ENCODE measurements at places on chromosomes 1 and 21.

- peak; percentile 83 for DNase-seq
These were observed at the start of gene KCTD3 for GRCh38 chr1:215566556-215567490. Gene KCTD3 (plus strand): TSS chr1:215567304. CDS start chr1:215567686, 382 bp downstream.

DNA sequence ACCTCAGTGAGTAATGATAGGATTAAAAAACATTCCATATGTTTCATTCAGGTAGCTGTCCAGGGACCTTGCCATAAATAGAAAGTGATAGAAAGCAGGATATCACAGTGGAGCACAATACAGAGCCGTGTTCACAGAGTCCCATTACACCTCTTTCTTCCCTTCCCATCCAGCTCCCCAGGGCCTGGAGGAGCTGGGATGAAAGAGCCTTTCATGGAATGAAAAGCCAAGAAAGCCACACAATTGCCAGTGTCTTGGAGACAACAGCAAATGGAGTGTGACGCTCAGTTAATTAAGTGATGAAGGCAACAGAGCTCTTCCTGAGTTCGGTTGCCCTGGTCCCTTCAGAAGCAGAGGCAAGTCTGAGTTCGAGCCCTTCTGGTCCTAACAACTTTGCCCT lies 387.3 kb upstream of the PLXNA2 start:
- DNase-seq: no peak

DNA sequence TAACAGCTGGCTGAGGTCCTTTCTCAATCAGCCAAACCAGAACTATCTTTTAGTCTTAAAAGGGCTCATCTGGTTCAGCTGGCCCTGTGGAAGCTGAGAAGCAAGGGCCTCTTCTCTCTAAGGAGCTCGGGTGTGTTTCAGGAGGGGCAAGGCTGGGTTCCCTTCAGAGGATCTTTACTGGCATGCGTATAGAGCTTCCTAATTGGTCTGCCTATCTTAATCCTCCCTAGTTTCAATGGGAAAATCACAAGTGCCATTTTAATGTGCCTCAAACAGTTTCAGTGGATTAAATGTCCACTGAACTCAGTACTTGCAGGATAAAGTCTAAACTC lies 81.5 kb upstream of the LBR start:
- DNase-seq: no peak

DNA sequence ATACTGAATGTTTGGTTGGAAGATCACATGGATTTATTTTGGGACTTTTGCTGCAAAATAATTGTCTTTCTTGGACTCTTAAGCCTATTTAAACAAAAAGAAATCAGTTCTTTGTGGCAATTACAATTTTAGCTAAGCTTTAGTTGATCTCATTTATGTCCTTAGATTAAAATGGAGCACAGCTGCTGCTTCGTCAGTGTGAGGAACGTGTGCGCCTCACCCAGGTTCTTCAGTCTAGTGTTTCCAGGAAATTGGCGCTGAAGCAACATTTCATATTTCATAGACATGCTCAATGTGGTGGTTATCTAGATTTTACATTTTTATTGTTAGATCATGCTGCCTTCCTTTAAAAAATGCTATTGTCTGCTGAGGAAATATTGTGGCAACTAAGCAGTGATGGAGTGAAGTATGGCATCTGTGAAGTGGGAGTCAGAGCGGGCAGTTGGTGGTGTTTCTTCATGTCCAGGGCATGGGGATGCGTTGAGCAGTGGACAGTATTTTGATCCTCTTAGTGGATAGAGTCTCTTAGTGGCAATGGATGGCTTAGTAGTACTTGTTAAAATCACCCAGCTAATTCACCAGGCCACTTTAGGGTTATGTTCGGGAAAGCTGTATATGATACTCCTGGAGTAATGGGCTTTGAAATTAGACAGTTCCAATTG lies 5.6 kb downstream of the DDI2 start:
- no peak for DNase-seq

GRCh38 chr1:211326528-211327345 lies at the start of gene TRAF5:
Gene TRAF5 (plus strand): TSS chr1:211326833. CDS start chr1:211353240, 26,407 bp downstream.
- peak; percentile 45 for DNase-seq

DNA sequence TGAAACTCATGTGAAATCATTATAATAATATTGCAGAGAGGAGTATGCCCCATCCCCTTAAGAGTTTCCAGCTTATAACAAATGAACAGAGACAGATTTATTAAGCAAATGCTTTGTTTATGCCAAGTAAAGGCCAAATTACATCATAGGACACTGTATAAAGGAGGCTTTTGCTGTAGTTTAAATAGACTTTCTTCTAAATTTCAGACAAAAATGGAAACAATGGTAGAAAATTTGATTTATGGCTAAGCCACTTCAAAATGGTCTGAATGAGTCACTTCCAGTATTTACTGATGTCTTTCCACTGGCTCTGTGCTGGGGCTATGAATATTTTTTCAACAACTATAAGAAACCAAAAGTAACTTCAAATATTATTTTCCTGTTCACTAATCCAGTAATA lies 81.1 kb upstream of the ST6GALNAC5 start:
- no peak for DNase-seq

DNA sequence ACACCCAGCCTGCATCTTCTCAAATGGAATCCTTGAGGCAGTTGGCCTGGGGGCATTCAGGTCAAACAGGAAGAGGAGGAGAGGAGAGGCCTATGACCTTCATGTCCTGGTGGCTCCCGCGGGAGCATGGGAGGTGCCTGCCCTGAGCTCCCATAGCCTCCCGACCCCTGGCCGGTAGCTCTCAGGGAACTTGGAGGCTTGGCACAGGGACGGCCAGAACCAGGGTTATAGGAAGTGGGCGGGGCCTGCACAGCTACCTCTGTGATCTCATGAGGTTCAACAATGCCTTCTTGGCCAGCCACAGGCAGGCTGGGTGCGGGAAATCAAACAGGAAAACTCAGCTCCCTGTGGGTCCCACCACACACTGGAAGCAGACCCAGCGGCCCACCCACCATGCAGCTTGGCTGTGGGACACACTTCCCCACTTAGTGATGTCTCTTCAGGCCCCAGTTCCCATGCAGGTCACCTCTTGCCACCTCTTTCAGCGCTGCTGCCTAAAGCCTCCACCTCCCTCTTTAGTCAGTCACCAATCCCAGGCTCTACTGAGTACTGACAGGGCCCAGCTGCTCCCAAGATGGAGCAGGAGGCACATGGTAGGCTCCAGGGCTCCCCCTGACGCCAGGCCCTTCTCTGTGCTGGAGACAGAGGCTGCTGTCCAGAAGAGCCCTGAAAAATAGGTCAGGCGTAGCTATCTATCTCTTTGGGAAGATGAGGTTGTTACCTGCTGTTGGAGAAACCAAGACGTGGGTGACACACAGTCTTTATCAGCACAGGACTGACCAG lies at the start of gene SLFNL1:
Gene SLFNL1, minus strand, starts transcription at position 200 of the 783 bp plus-strand sequence. CDS start 1,065 bp downstream, outside the sequence.
- no peak for DNase-seq

DNA sequence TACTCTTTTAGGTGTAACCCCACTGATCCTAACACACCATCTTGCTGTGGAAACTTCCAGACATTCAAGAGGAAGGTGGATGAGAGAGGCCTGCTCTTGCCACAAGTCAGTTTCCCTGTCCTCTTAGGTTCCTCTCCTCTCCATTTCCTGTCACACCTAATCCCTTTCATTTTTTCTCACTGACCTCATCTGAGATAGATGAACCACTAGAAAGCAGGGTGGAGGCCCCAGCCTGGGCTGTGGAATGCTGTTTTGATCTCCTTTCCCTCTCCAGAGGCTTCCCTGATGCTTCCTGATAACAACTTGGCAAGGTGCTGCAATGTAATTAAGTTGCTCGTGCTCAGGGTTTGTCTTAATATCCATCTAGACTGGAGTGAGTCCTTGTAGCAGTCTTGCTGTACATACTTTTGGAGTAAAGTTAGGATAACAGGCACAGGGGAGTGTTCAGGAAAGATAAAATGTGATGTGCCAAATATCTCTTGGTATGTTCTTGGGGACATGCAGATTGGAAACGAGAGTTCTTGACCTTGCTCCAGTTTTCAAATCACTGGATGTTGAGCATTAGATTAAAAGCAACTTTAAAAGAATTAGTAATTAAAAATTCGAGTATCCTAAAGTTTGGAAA lies 11.2 kb downstream of the LRRC42 start:
- DNase-seq: peak; percentile 75

DNA sequence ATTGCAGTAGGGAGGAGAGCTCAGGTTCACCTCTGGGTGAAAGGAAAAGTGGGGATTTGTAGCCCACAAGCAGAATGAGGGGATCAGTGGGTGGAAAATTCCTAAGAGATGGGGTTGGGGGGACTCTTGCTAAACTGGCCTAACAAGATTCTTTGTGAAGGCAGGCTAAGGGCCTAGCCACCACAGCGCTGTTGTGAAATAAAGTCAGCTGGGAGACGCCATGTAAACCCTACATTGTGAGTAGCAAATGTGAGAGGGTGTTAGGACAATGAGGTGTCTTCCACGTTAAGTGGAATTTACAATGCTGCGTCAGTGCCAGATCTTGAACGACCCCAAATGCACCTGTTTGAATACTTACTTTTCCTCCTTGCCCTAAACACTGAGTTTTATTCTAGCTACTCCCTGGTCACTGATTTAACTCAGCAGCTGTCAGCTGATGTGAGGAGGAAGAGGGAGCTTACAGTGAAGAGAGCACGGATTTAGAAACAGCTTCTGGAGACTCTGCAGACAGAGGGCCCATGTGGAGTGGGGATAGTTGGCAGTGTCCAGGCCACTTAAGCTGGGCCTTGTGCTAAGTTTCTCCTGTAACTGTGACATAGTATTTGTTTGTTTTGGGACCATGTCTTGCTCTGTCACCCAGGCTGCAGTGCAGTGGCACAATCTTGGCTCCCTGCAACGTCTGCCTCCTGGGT lies 17.3 kb downstream of the PDPN start:
- DNase-seq: no peak

DNA sequence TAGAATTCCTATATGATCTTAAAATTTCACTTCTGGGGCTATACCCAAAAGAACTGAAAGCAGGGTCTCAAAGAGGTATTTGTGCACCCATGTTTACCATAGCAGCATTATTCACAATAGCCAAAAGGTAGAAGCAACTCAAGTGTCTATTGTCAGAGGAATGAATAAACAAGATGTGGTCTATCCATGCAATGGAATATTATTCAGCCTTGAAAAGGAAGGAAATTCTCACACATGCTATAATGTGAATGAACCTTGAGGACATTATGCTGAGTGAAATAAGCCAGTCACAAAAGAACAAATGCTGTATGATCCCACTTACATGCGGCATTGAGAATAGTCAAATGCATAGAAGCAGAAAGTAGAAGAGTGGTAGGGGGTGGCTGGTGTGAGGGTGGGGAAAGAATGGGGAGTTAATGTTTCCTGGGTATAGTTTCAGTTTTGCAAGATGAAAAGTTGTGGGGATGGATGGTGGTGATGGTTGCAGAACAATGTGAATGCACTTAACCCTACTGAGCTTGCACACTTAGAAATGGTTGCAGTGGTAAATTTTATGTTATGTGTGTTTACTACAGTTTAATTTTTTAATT lies 122.4 kb downstream of the TOMM20 start:
- no peak for DNase-seq

DNA sequence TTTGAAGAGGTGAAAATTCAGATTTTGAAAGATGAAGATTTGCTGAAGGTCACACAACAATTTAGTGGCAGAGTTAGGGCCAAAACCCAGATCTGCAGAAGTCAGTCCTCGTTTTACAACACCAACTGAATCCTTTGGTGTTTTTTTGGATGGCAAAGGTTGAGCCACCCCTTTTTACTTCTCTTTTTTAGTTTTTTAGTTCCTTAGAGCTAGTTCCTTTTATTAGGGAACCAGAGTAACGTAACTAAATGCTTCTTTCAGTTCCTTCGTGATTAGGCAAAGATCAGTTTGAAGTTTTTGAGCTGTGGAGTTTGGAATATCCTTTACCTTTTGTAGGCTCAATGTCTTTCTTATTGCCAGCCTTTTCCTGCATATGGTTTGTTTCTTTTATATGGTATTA lies 67.9 kb upstream of the ARID1A start:
- no peak for DNase-seq

- DNase-seq: no peak
These were observed 37.1 kb downstream of the HSPG2 start for GRCh38 chr1:21899987-21900386.

GRCh38 chr1:214136324-214136919 lies 144.5 kb upstream of the SMYD2 start:
- DNase-seq: no peak

GRCh38 chr1:89927049-89927448 lies 67.9 kb upstream of the ZNF326 start:
- DNase-seq: no peak

DNA sequence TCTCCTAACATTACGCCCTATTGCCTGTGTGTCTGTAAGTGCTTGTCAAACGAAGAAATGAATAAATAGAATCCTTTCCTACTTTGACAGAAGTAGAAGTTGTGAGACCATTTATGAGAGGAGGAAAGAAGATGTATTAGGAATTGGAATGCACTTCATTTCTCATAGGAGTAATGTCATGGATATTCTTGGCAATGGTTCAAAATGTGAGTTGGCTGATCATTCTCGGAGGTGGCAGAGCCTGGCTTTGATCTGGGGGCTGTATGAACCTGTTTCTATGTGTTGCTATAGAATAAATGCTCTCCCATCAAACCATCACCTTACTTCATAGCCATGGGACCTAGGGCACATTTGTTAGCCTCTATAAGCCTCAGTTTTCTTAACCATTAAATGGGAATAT lies 10.1 kb upstream of the SERBP1 start:
- no peak for DNase-seq

DNA sequence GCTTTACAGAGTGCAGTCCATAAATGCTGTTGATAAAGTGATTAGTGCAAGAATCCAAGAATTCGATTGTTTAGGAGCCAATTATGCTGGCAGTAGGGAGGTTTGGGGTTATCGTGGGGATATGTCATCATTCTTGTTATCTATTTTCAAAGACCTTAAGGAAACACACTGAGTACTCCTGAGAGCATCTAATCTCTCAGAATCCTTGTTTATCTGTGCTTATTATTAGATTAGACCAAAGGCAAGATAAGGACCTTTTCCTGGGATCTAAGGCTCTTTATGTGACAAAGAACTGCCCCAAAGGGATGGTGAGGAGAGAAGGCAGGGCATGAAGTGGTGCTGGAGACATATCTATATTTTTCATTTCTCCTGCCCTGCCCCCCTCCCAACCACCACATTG lies 139.1 kb downstream of the TSEN15 start:
- DNase-seq: no peak

GRCh38 chr1:177448036-177448615 lies 277.4 kb downstream of the BRINP2 start:
- DNase-seq: no peak

GRCh38 chr1:206935491-206936067 lies 10.7 kb downstream of the PIGR start:
- DNase-seq: no peak

GRCh38 chr1:110150330-110151174 lies at the start of gene SLC6A17:
Gene SLC6A17 (plus strand): TSS chr1:110150494. CDS start chr1:110166930, 16,436 bp downstream.
- DNase-seq: peak; percentile 77

DNA sequence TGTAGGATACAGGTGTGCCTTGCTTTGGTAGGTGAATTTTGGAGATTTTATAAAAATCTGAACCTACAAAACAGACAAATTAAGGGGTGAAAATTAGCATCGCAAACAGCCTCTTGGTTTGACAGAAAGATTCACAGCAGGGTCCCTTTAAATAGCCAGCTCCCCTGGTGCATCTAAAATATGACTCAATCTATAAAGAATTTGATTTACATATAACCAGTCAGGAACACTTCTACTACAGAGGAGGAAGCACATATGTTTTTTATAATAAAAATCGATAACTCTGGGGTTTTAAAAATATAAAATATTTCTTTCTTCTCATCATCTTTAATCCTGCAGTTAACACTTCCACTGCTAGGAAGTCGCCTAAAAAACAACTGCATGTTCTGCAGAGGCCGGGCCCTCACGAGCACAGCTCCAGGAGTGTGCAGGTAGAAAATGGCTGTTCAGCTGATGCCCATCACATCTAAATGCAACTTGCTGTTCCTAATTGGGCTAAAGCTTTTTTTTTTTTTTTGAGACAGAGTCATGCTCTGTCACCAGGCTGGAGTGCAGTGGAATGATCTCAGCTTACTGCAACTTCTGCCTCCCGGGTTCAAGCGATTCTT lies 203.4 kb downstream of the HS2ST1 start:
- peak; percentile 34 for DNase-seq

All from AG08395 (cell line).